A549 treated with ZK216348 at 1 μM for 4 hours (cell line): ENCODE measurements at places on chromosomes 3 and 15. TPM values are rescaled to one million over a fixed set of nuclear protein-coding genes. Genes with fewer than 3 reads are reported as not detected.

TCAIM gene
- 5.1 to 11.2 TPM (median 7.9 TPM) in 5 replicates for total RNA-seq

CDV3 gene
- 109 to 159 TPM (median 132 TPM) in 5 replicates for total RNA-seq

A4GNT gene
- total RNA-seq = not detected in 5 replicates

ATXN7 gene
- total RNA-seq = 3.0 to 6.9 TPM (median 5.2 TPM) in 5 replicates

CADPS gene
- total RNA-seq = not detected in 5 replicates

SELENOK gene
- 16.3 to 39.3 TPM (median 20.6 TPM) in 5 replicates for total RNA-seq

GOLGA6L7 gene
- total RNA-seq = not detected in 5 replicates

MINDY4B gene
- total RNA-seq = not detected in 5 replicates

SCAMP5 gene
- total RNA-seq = 9.3 to 13.3 TPM (median 11.7 TPM) in 5 replicates

LRRC2 gene
- total RNA-seq = not detected in 5 replicates

RPL22L1 gene
- total RNA-seq = 214 to 341 TPM (median 259 TPM) in 5 replicates

VGLL3 gene
- 4.4 to 15.5 TPM (median 8.1 TPM) in 5 replicates for total RNA-seq

RLBP1 gene
- total RNA-seq = not detected in 5 replicates

STARD9 gene
- 1.2 to 2.2 TPM (median 1.8 TPM) in 5 replicates for total RNA-seq

NOX5 gene
- 0.12 to 0.41 TPM (median 0.26 TPM) in 5 replicates for total RNA-seq

IGF2BP2 gene
- total RNA-seq = 11.6 to 14.5 TPM (median 11.8 TPM) in 5 replicates

OR5K4 gene
- not detected in 5 replicates for total RNA-seq

RTP1 gene
- not detected in 5 replicates for total RNA-seq

SHF gene
- 0.39 to 1.1 TPM (median 0.85 TPM) in 5 replicates for total RNA-seq

HES1 gene
- 9.5 to 13.7 TPM (median 13.4 TPM) in 5 replicates for total RNA-seq

CLASP2 gene
- total RNA-seq = 15.3 to 24.5 TPM (median 18.9 TPM) in 5 replicates

CCDC12 gene
- 56.7 to 122 TPM (median 59.8 TPM) in 5 replicates for total RNA-seq

ANP32A gene
- 251 to 330 TPM (median 282 TPM) in 5 replicates for total RNA-seq

CPNE9 gene
- total RNA-seq = 0.14 to 0.30 TPM (median 0.21 TPM) in 3 of 5 replicates, not detected in the others

ABI3BP gene
- total RNA-seq = 0.98 to 1.8 TPM (median 1.6 TPM) in 5 replicates

FGF12 gene
- 0.40 to 0.99 TPM (median 0.76 TPM) in 5 replicates for total RNA-seq

MCTP2 gene
- not detected in 5 replicates for total RNA-seq

GRK7 gene
- total RNA-seq = not detected in 5 replicates

C3orf70 gene
- 0.02 to 0.04 TPM in 2 of 5 replicates, not detected in the others for total RNA-seq

SKIC8 gene
- total RNA-seq = 81.3 to 120 TPM (median 89.8 TPM) in 5 replicates

RTP3 gene
- total RNA-seq = not detected in 5 replicates

TRH gene
- not detected in 5 replicates for total RNA-seq

NRG4 gene
- 0.21 to 1.5 TPM (median 1.2 TPM) in 5 replicates for total RNA-seq

CPEB1 gene
- total RNA-seq = 2.8 to 3.9 TPM (median 3.0 TPM) in 5 replicates

CDCP1 gene
- total RNA-seq = 8.7 to 12.2 TPM (median 9.5 TPM) in 5 replicates

GABRR3 gene
- total RNA-seq = not detected in 5 replicates
